ENCODE measurements at places on chromosomes 16 and 17. TPM values are rescaled to one million over a fixed set of nuclear protein-coding genes. Genes with fewer than 3 reads are reported as not detected.

WFIKKN1 gene
- 0.25 TPM for total RNA-seq

GAS7 gene
- 3.0 TPM for total RNA-seq

SLC5A11 gene
- not detected for total RNA-seq

CCL3 gene
- not detected for total RNA-seq

FBXO47 gene
- not detected for total RNA-seq

PLA2G10 gene
- not detected for total RNA-seq

AIPL1 gene
- total RNA-seq: not detected

CCDC200 gene
- not detected for total RNA-seq

MAP1LC3B gene
- 27.8 TPM for total RNA-seq

NOXO1 gene
- not detected for total RNA-seq

COX6A2 gene
- total RNA-seq: not detected

NPIPB8 gene
- under 0.01 TPM for total RNA-seq

ANTKMT gene
- total RNA-seq: 43.4 TPM

DHX58 gene
- 10.3 TPM for total RNA-seq

C16orf89 gene
- 0.12 TPM for total RNA-seq

DLX3 gene
- not detected for total RNA-seq

KAT2A gene
- total RNA-seq: 8.7 TPM

CHST6 gene
- total RNA-seq: 0.22 TPM

CCL17 gene
- total RNA-seq: not detected

C16orf92 gene
- total RNA-seq: not detected

CDR2L gene
- total RNA-seq: 14.8 TPM

MYH2 gene
- total RNA-seq: under 0.01 TPM

ORC6 gene
- 23.1 TPM for total RNA-seq

CHP2 gene
- not detected for total RNA-seq

SOST gene
- not detected for total RNA-seq

ARHGDIG gene
- 0.12 TPM for total RNA-seq

HID1 gene
- 0.75 TPM for total RNA-seq

MFAP4 gene
- 4.8 TPM for total RNA-seq

RAB37 gene
- 0.11 TPM for total RNA-seq

TEX19 gene
- total RNA-seq: 0.12 TPM

GPR142 gene
- not detected for total RNA-seq

KRTAP1-1 gene
- total RNA-seq: 0.87 TPM

RRN3 gene
- 42.4 TPM for total RNA-seq

RAB26 gene
- 1.1 TPM for total RNA-seq

ZSCAN10 gene
- total RNA-seq: not detected

CBX2 gene
- 2.3 TPM for total RNA-seq

FBXW10 gene
- 0.12 TPM for total RNA-seq

PRR15L gene
- not detected for total RNA-seq

ACSM3 gene
- total RNA-seq: 0.77 TPM

PRKCB gene
- 2.4 TPM for total RNA-seq
